ENCODE measurements at places on chromosomes 16 and 17.

- no peak for DNase-seq
These were observed 2.9 kb upstream of the PGS1 start for GRCh38 chr17:78375401-78376151.

DNA sequence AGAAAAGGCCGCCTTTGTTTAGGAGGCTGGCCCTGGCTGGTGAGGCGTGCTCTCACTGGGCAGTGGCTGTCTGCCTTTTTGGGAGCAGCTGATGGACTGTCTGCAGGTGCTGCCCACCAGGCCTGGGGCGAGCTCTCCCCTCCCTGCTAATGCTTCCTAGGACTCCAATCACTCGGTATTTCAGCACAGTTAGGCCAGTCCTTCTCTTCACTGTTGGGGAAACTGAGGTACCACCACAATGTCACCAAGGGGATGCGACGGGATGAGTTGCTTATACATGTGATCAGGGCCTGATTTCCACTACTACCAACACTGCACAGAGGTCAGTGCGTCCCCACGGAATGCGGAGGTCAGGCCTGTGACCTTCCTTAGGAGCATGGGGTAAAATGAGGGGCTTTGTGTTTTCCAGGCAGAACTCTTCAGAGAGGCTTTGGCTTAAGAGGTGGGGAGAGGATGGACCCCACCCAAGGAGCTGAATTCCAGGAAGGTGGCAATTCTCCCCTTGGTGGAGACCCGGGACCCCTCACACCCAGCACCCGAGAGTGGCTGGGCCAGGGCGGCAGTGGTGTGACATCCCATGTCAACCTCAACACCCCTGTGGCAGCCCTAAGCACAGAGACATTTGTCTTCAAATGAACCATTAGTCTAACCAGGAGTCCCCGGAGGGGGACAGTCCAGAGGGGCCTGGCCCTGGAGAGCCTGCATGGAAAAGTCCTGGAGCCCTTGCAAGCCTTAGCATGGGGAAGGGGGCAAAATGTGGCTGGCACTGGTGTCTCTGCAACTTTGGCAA lies 86.4 kb downstream of the N4BP1 start:
- no peak for DNase-seq

DNA sequence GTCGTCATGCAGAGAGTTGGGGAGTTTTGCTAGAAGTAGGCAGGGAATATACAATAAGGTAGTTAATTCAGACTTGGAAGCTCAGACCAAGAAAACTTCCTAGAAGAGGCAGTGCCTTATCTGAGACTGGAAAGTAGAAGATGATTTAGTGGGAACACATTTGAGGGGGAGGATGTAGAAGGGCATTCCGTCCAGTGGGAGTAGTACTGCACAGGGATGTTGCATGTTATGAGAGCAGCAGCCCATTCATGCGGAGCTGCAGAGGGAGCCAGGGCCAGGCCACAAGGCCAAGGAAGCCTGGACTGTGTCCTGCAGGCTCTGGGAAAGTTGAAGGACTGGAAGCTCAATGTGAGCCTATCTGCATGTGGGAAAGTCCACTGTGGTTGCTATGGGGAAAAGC lies 344.5 kb upstream of the EEF2KMT start:
- DNase-seq: no peak

GRCh38 chr17:50161911-50162288 lies 3.9 kb upstream of the SGCA start:
- DNase-seq: no peak

DNA sequence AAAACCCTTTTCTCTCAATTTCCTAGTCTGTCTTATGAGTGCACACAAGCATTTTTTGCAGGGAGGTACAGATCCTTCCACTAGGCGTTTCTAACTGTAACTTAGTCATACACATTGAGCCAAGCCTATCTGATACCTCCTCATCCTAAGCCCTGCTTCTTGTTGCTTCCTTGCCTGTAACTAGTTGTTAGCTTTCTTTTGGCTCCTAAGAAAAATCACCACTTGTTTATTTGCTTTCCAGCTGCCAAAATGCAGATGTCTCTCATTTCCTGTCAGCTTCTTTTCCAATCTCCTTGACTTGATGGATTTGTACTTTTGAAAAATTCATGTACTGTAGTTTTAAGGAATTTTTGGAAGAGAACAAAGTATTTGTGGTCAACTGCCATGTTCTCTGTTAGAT lies 73.7 kb downstream of the TNRC6C start:
- no peak for DNase-seq

Data from right hindlimb (tissue), 1 donor.